ENCODE measurements at places on chromosomes 7 and 10.

- DNase-seq, result no peak
Observed at GRCh38 chr7:2109251-2109872, 123.4 kb downstream of the MAD1L1 start.

DNA sequence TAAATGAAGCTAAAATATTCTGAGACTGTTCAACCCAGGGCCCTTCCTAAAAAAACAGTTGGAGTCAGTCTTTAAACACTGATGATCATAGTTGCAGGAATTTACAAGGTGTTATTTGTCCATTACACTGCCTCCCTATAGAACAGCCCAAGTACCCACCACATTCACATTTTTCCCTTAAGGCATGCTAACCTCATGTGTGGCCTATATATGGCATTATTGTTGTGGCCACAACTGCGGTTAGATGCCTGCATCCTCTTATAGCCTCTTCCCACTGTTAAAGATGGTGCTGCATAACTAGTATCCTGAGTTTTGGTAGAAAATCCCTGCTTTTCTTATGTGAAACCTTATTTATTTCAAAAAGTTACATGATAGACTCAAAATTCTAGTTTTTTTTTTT lies 287.9 kb upstream of the SEMA3A start:
- no peak for DNase-seq

- no peak for DNase-seq
Observed at GRCh38 chr7:2979951-2980350, 63.7 kb downstream of the CARD11 start.

GRCh38 chr7:121547544-121548092 lies 151.5 kb upstream of the FAM3C start:
- DNase-seq, result no peak

- no peak for DNase-seq
Observed at GRCh38 chr7:158910254-158911053, 54.1 kb downstream of the DYNC2I1 start.

DNA sequence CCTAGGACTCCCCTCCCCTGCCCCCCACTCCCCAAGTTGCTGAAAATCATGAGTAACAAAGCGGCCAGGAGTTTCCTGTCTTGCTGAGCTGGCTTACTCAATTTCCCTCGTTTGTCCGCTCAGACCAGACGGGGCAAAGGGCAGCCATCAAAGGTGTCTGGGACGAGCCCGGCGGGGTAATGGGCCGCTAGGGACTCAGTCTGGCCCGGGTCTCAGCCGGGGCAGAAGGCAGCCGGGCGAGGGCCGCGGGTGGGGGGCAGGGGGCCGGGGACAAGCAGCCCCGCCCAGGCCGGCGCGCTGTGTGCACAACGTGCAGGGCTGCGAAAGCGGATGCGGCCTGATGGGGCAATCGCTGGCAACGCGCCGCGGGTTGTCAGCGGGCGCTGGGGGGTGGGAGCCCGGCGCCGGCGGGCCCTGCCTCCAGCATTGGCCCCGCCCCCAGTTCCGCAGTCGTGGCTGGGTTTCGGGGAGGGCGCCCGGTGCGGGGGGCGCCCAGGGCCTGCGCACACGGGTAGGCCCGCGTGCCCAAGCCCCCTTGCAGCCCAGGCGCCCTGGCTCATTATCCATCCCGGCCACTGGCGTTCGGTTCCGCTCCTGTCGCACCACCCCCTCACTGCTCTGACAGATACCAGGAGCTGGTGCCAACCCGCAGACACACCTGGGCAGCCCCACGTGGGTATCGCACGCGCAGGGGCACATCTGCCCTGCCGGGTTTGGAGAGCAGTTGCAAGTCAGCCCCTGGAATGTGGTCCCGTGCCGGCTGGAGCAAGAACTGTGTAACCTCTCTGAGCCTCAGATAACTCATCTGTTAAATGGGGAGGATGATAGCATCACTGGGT lies 35.1 kb downstream of the DNAJB12 start:
- peak; percentile 75 for DNase-seq

- DNase-seq, result no peak
Observed at GRCh38 chr10:24544776-24545175, 178.9 kb downstream of the ARHGAP21 start.

DNA sequence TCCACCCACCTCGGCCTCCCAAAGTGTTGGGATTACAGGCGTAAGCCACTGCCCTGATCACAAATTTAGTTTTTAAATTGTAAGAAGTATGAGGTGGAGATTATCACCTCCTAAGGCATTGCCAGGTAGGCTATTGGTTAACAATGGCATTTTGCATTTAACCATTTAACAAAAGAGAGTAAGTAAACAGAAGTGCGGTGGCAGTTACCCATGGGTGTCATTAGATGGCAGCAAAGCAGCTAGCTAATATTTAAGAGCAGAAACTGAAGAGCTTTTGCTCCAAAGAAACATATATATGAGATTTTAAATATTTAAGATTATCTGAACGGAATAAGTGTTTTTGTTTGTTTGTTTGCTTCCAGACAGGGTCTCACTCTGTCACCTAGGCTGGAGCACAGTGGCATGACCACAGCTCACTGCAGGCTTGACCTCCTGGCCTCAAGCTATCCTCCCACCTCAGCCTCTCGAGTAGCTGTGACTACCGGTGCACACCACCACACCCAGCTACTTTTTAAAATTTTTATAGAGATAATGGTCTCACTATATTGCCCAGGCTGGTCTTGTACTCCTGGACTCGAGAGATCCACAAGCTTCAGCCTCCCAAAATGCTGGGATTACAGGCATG lies 325.5 kb upstream of the C7orf33 start:
- DNase-seq, result no peak

DNA sequence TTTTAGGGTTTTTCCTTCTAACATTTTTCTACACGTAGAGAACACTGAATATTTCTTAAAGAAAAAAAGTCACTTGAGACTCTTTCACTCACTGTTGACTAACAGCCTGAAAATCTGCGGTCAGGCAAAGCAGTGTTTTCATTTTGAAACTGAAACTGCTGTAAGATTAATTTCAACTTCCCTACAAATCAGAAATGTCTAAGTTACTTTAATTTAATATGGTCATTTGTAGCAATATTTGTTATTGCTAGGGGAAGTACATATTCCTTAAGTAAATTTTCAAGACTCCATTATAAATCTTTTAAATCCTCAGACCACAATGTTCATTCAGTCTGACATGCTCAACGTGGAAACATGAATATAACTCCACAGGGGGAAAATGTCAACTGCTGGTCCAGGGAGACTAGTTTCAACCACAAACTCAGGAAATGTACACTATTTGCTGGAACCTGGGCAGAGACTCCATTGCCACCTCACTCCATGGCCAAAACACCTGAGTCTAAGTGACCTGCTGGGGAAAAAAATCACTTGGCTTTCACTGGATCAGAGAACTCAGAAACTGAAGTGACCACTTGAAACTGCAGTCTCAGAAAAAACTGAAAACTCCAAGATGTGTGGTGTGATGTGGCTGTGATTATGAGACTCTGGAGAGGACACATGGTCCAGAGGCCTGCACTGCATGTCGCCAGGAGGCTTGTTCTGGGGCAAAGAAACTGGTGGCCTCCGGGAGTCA lies 161.2 kb downstream of the TAX1BP1 start:
- DNase-seq, result no peak

DNA sequence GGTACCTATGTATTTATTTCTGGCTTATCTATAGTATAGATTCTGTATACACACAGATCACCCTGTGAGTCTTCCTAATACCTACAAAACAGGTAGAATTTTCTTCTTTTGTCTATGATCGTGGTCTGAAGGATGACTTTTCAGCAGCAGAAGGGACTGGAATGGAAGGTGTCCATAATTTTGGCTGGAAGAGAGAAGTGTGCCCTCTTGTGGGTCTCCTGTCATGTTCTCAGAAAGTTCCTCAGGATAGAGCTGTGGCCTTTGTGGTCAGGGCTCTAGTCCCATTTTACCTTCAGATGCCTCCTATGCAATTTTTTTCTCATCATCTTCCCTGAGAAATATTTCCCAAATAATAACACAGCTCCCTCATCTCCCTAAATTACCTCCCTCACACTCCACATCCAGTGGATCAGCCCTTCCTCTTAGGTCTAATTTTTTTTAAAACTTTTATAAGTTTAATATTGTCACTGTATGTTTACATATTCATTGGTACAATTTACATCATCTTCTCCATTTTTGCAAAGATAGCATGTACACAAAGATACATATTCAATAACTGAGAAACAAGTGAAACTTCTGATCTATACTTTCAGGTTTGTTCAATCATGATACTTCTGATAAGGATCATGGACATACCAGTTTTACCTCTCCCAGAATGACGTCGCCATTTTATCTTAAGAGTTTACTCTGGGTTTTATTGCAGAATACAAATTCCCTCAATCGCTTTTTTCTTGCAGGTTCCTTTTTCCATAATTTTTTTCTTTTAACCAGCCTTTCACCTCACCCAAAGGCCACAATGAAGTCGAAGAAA lies 112.7 kb downstream of the REEP3 start:
- no peak for DNase-seq

- DNase-seq, result no peak
Observed at GRCh38 chr7:32253299-32253698, 183.1 kb upstream of the PDE1C start.

DNA sequence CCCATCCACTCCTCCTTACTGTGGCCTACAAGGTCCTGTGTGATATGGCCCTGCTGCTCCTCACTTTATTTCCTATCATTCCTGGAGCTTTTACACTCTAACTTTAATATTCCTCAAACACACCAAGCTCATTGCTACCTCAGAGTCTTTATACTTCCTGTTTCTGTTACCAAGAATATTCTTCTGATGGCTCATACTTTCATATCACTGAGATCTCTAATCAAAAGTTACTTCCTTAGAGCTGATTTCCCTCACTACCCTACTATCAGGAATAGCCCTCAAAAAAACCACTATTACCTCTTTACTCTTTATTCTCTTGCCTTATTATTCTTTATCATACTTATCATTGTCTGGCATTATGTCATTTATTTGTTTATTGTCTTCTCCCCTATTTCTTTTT lies 5.8 kb upstream of the PPP3CB start:
- no peak for DNase-seq

- no peak for DNase-seq
Observed at GRCh38 chr7:88615336-88615735, 144.2 kb upstream of the ZNF804B start.

DNA sequence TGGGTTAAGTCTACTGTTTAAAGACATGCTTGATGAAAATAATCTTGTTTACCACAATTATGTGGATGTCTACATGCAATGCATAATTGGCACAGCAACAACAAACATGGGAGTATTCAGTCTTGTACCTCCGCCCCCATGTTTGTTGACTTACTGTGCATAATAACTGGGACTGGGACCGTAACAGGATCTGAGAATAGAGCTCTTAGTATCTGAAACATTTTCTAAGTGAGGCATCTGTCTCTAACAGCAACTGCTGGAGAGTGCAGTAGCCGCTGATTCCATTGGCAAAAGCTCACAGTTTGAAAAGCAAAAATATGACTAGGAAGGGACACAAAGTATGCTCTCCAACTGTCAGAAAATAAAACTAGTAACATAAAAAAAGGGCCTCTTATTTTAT lies 61.6 kb downstream of the ENO4 start:
- DNase-seq, result no peak

- DNase-seq, result no peak
Observed at GRCh38 chr10:62238880-62239279, 29.8 kb downstream of the RTKN2 start.

- DNase-seq, result no peak
Observed at GRCh38 chr10:47451273-47451997, 32.5 kb downstream of the ANXA8 start.

GRCh38 chr7:152336754-152337368 lies 98.9 kb downstream of the KMT2C start:
- DNase-seq, result no peak

DNA sequence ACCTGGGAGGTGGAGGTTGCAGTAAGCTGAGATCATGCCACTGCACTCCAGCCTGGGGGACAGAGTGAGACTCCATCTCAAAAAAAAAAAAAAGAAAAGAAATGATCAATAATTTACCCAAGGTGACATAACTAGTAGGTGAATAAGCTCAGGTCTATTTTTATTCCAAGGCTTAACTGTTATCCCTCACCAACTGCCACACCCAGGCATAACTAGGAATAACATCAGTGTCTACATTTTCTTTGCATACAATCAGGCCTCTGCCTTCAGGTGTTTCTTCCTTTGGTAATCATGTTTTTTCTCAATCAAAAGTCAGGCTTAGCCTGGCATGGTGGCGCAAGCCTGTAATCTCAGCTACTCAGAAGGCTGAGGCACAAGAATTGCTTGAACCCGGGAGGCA lies 26.6 kb downstream of the CPEB3 start:
- DNase-seq, result no peak

GRCh38 chr10:73969224-73969841 lies 28.6 kb upstream of the VCL start:
- DNase-seq, result no peak

- no peak for DNase-seq
Observed at GRCh38 chr7:15396210-15397158, 165.3 kb downstream of the AGMO start.

- no peak for DNase-seq
Observed at GRCh38 chr10:13684252-13684791, 97.6 kb downstream of the PRPF18 start.

- no peak for DNase-seq
Observed at GRCh38 chr7:115274-115911, 77.0 kb upstream of the FAM20C start.

DNA sequence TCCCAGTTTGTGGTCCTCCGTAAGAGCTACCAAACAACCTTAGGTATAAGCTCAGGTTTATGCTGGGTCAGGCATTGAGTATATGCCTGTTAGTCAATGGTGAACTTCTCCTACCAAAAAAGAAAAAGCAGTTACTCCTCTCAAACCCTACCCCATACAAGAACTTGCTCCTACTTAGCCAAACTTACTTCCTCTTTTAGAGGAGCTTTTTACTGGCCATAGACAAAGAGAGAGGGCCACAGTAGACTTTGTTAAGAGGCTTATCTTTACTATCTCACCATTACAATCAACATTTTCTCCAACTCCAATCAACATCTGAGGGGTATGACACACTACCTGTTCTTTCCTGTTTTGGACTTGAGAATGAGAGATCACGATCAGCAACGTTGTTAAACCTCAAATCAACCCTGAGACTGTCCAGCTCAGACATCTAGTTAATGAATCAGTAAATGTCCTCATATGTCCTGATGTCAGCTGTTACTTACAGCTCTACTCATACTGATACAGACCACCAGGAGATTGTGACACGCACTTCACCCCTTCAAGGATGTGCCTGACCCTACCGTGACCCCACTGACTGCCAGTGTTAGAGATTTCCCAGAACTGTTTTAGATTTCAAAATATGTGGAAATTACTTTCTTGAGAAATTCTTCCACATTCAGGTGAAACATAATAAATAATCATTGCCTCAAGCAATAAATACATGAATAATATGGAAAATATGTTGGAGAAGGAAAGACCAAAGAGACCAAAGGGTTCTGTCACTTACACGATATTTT lies 18.4 kb upstream of the CCDC71L start:
- no peak for DNase-seq

DNA sequence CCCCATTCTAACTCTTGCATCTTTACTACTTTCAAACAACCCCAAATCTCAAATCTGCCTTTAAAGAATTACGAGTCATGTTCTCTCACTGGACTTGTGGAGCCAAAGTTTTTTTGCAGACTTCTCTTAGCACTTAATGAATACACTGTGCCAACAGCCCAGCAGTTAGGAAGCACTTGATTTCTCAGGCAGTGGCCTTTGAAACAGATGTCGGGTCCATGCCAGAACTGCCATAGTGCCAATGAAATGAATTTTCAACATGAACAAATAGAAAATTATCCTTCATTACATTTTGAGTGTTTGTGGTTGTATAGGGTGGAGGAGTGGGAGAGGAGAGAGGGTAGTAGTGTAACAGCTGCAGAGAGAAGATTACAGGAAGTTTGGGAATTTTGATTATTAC lies 5.9 kb downstream of the BORCS7 start:
- no peak for DNase-seq

- no peak for DNase-seq
Observed at GRCh38 chr10:79393924-79394610, 46.8 kb downstream of the PPIF start.

Measured in activated CD8-positive, alpha-beta memory T cell treated with anti-CD3 and anti-CD28 coated beads for 1 hour (primary cell).